Activated naive CD4-positive, alpha-beta T cell (primary cell): ENCODE measurements at places on chromosomes 7 and 10.

DNA sequence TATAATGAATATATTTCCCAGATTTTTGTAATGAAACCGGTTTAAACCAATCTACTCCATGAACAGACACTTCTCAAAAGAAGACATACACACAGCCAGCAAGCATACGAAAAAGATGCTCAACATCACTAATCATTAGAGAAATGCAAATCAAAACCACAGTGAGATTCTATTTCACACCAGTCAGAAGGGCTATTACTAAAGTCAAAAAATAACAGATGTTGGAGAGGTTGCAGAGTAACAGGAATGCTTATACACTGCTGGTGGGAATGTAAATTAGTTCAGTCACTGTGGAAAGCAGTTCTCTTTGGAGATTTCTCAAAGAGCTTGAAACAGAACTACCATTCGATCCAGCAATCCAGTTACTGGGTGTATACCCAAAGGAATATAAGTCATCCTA lies 240.7 kb downstream of the TSPAN12 start:
- DNase-seq = no peak

- DNase-seq = peak; percentile 19
Observed at GRCh38 chr7:74026903-74027682, 880 bp upstream of the ELN start.

DNA sequence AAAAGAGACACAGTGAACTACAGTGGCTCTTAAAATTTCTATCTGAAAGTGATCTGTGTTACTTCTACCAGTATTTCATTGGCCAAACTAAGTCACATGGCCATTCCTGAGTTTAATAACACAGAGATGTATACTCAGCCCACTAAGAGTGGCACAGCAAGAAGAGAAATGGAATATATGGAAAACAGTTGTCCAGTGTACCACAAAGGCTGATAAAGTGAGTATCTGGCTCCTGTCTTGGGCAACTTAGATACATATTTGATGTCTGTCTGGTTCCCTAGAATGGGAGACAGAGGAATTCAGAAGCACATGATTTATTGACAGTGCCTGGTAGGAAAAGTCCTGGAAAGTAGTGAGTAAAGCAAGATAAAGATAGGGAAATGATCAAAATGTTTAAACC lies 10.1 kb upstream of the PON1 start:
- no peak for DNase-seq

DNA sequence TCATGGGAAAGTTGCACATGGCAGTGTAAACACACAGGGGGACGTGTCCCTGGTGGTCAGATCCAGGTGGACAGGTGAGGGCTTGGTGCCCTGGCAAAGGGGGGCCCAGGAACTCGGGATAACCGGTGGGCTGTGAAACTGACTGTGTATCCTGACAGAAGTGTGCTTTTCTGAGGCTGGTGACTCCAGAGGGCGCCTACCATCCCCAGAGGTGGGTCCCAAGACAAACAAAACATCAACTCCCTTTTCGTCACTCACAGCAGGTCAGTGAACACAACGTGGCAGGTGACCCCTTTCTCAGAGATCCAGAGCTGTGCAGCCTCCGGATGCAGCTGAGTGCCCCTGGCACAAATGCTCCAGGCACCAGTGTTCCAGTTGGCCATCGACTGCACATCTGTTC lies 56.0 kb upstream of the DDC start:
- DNase-seq = no peak

- no peak for DNase-seq
Observed at GRCh38 chr7:154564676-154565075, 438.2 kb downstream of the PAXIP1 start.

GRCh38 chr7:106773228-106773627 lies 91.9 kb upstream of the PIK3CG start:
- DNase-seq = no peak

- no peak for DNase-seq
Observed at GRCh38 chr7:130875901-130876300, 141.9 kb upstream of the KLF14 start.

DNA sequence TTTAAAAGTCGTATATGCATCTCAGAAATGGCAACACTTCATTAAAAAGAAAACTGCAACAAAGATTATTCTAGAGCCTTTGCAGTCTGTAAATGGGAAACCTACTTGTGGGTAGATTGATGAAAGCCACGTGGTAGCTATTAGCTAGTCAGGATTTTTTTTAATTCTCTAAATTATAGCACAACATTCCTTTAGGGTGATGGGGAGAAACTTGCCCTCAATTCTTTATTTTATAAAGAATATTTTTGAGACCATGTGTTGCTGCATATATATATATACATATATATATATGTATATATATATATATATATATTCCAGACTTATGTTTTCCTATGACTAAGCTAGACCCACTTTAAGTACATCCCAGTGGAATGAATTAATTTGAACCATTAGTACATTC lies 118.0 kb downstream of the PPP1R3A start:
- no peak for DNase-seq
